ENCODE measurements at places on chromosomes 1 and 21. TPM values are rescaled to one million over a fixed set of nuclear protein-coding genes. Genes with fewer than 3 reads are reported as not detected.

- DNase-seq, result peak; percentile 17
These were observed 31.2 kb downstream of the MACO1 start for GRCh38 chr1:25461849-25462248.

DNA sequence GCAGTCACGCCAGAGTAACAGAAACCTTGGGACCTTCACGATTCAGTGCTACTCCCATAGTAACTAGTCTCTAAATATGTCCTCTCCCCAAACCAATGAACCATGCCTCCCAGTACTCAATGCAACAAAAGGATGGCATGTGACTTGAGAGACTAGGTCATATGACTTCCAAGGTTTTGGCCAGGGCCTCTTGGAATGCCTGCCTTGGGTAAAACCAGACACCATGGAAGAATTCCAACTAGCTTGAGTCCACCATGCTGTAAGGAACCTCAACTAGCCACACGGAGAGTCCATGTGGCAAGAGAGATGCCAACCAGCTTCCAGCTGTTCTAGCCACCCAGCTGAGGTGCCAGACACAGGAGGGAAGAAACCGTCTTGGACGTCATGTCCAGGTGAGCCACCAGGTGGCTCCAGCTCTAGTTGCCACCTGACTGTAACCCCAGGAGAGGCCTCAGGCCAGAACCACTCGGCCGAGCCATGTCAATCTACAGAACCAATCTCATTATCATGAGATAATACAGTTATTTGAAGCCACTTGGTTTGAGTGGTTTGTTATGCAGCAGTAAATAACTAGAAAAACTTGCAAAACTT lies 115.0 kb downstream of the SYF2 start:
- no peak for DNase-seq

DNA sequence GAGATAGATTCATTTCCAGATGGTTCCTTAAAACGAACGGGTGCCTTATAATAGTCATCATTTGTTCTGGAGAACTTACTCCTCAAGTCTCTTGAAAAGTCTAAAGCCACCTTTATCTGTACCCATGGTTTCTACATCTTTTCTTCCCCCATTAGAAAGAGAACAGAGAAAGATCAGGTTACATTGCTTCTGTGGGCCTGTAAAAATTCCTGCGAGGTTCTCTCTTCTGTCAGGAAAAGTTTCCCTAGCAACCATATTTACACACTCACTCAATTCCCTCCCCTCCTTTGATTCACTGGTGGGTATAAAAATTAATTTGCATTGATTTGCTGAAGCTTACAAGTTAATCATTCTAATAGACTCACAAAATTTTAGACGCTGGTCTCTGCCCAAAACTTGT lies 6.7 kb downstream of the PHC2 start:
- DNase-seq, result no peak

GRCh38 chr1:48784301-48784700 lies 7.6 kb upstream of the BEND5 start:
- no peak for DNase-seq

DNA sequence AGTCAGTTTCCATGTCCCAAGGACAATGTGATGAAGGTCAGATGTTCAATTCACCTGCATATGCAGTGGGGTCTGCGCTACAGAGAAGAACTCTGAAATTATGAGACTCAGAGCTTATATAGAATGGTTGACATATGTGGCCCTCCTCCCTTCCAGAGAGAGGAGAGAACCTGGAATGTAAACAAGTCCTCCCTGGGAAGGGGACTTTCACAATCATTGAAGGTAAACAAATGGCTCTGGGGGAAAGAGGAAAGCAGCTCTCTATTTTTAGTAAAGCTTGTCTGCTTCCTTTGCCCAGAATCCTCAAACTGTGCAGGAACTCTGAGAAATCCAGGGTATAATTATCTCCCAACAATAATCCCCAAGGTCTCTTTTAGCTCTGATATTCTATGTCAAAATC lies 9.8 kb downstream of the OVGP1 start:
- no peak for DNase-seq

WNT3A gene
- not detected for total RNA-seq

DISC1 gene
- 10.9 TPM for total RNA-seq

AMY1A gene
- not detected for total RNA-seq

DNA sequence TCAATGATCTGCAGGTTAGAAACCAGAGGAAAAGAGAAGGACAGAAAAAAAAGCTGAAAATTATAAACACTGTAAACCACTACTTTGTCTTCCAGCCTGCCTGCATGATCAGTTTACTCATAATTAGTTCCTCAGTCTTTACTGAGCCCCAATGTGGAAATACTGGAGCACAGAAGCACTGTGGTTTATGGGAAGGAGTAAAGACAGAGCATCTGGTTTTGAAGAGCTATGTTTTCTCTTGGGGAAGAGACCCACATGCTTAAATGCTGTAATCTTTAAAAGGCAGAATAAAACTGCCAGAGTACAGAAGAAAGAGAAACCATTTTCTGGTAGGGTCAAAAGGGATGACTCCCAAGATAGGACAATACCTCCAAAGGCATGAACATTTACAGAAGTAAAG lies 159.0 kb upstream of the ZNHIT6 start:
- DNase-seq, result no peak

DNA sequence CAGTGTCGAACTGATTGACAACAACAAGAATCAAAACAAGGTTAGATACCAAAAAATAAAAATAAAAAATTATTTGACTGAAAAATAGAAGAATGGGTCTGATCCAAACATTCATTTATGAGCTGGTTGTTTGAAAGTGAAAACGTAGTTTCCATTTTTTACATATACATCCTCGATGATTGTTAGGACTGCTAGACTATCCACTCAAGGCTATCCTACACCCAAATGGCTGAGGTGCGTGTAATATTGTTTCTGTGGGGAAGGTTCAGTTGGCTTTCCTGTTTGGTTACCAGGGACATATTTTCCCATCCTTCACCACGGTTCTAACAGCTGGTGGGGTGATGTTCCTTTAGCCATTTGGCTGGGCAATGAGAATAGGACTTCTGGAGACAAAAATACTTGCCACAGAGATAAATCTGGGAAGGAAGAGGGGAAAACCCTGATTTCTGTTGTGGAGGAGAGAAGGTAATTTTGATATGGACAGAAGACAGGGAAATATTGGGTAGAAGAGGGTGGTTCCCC lies 66.3 kb downstream of the MAP3K7CL start:
- DNase-seq, result no peak

GRIK1 gene
- not detected for total RNA-seq

GRCh38 chr1:84919461-84919970 lies 26.5 kb upstream of the LPAR3 start:
- DNase-seq, result no peak

DNA sequence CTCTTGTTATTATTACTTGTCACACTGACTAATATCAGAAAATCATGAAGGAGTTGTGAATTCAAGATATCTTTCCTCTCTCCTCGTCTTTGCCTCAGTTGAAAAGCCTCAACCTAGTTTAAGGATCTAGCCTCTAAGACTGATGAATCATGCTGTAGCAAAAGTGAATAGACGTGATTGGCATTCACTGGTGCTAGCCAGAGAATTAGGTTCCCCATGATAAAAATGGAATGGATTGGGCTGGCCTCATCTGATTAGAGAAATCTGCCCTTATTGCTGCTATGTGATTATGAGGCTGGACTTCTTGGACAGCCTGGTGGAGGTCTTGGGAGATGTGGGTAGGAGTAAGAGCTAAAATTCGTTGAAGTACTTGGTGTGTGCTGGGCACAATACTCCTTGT lies 208.2 kb downstream of the BACH1 start:
- DNase-seq, result no peak

HCRTR1 gene
- total RNA-seq, result 0.53 TPM

ADGRL2 gene
- total RNA-seq, result 64.4 TPM

DNA sequence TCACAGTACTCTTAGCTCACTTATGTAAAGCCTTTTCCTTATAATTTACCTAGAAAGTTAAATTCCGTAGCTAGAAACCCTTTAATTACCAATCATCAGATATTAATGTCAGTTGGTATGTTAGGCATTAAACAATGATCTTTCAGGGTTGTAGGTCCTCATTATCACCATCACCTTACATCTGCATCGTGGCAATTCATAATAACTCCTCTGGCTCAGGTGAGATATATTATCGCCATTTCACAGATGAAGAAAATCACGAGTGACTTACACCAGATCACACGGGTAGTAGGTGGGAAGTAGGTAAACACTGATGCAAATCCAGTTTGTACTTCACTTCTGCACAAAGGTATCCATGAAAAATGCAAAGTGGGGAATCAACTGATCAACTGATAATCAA lies 639 bp downstream of the NUP133 start:
- no peak for DNase-seq

DNA sequence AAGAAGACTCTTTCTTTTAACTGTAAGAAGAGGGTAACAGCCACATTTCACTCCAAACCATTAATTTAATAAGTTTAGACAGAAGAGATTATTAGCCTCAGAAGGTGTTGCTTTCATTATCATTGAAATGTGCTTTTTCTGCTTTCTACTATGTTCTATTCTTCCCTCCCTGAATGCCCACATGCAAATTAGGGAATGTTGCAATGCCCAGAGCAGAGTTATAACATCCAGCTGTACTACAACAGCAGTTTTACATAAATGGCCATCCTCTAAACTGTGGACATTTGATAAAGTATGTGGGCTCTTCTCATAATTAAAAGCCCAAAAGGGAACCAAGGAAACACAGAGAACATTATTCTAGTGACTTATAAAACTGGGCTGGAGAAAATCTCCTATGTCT lies 82.2 kb upstream of the SOD1 start:
- DNase-seq, result no peak

DNA sequence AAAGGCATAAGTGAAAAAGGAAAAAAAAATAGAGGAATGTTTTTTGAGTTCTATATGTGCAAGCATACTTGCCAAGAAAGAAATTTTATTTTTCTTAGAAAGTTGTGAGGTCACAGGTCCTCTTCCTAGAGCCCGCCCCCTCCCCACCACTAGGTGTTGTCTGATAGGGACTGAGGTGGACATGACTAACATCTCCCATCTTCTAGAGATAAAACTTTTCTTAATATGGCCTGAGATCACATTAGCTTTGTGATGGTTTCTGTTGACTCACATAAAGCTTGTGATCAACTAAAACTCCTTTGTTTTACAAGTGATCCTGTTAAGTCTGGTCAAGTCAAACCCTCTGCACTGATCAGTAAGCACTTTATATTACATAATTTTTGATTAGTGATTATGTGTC lies 33.4 kb upstream of the CITED4 start:
- no peak for DNase-seq

- no peak for DNase-seq
These were observed 46.4 kb downstream of the NUAK2 start for GRCh38 chr1:205275133-205275532.

DARS2 gene
- 34.6 TPM for total RNA-seq
